OCI-M1 (cell line): ENCODE measurements at places on chromosomes 6 and 20.

DNA sequence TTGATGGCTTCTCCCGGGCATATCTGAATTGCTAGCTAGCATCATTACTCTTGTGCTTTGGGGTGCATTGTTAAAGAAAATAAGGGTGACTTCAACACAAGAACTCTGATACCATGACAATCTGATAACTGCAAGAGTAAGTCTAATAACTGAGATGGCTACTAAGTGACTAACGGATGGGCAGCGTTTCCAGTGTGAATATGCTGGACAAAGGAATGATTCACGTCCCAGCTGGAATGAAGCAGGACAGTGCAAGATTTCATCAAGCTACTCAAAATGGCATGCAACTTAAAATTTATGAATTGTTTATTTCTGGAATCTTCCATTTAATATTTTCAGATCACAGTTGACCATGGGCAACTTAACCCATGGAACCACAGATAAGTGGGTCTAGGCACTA, 31.7 kb downstream of the MOXD1 start:
- DNase-seq = no peak

GRCh38 chr6:169898788-169899480, 147.5 kb downstream of the ERMARD start:
- no peak for DNase-seq

DNA sequence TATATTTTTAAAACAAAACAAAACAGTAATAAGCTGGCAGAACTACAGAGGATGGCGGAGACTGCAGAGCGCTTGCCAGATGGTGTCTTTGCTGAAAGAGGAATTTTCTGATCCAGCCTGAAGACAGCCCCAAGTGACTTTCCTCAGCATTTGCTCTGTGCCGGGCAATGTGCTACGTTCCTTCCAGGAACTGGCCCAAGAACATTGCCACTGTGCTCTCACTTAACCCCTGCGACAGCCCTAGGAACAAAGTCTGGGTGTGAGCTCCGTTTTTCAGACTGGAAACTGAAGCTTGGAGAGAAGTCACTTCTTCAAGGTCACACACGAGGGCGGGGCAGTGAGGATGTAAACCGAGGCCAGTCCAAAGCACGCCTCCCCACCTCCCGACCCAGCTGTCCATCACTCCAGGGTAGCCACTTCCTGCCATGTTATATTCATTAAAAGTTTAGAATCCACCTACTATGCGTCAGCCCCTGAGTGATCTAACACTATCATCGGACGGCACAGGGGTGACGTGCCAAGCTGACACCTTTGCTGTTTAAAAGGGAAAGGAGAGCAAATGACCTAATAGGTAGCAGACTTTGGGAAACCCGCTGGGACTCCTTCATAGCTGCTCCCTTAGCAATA, 22.3 kb upstream of the BMP7 start:
- no peak for DNase-seq

DNA sequence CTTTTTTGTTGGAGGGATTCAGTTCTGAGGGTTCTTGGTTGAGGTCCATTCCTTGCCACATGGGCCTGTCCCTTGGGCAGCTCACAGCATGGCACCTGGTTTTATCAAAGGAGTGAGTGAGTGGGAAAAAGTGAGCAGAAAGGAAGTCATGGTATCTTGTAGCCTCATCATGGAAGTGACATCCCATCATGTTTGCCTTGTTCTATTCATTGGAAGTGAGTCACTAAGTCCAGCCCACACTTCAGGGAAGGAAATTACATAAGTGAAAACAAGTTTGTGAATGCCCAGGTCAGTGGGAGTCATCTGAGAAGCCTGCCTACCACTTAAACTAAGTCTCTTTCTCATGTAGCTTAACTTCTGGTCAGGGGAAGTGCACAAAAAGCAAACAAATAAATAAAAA, 32.8 kb upstream of the ZNFX1 start:
- no peak for DNase-seq

GRCh38 chr6:40671694-40672050, 84.5 kb upstream of the LRFN2 start:
- DNase-seq = no peak

GRCh38 chr20:62511300-62511914, 35.6 kb upstream of the GATA5 start:
- no peak for DNase-seq

DNA sequence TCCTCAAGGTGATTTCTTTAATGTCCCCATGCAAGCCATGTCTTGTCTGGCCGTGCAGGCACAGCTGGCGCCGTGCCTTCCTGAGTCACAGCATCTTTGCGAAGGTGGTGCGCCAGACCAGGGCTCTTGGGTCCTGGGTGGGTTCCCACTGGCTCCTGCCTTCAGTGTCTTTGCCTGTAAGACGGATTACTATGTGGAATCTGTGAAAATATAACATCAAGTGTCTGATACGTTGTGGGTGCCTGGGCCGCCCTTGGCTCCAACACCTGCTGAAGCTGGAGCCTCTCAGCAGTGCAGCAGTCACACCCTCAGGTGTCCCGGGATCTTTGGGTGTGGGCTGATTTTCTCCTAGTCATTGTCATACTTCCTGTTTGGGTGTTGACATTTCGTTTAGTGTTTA, 3.2 kb downstream of the OSBPL2 start:
- no peak for DNase-seq

GRCh38 chr6:112016320-112016719, 37.6 kb upstream of the CCN6 start:
- no peak for DNase-seq

GRCh38 chr6:121855521-121855920, 420.1 kb downstream of the GJA1 start:
- DNase-seq = no peak

DNA sequence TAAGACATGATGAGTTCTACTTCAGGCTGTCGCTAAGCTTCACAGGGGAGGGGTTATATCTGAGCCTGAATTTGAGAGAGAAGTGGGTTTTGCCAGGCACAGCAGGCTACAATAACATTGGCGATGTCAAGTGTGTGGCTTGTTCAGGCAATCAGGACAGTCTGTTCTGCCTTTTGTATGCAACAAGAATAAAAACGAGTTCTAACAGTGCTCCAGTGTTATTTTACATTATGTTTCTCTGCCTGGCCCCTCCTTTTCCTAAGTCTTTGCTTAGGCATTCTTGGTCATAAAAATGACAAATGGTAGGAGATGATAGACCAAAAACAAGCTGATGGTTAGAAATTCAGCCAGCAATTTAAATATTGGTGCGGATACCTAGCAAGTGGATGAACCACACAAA, 26.8 kb downstream of the PAQR8 start:
- DNase-seq = no peak

GRCh38 chr20:1397710-1398109, 4.9 kb upstream of the FKBP1A start:
- peak; percentile 31 for DNase-seq

DNA sequence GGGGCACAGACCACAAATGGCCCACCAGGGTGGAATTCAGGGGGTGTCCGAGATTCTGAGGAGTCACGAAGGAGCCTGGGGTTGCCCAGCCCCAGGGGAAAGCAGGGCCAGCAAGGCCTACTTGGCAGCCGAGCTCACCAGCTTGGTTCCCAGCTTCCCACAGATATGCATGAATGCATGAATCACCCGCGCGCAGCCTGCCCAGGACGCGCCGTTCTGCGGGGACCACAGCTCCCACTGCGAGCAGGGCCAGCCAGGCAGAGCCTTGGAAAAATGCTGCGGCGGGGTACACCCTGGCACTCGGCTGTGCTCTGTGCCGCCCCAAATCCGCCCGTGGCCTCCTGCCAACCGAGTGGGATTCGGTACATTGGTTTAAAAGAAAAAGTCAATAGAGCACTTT, 211.0 kb downstream of the NFATC2 start:
- DNase-seq = no peak

DNA sequence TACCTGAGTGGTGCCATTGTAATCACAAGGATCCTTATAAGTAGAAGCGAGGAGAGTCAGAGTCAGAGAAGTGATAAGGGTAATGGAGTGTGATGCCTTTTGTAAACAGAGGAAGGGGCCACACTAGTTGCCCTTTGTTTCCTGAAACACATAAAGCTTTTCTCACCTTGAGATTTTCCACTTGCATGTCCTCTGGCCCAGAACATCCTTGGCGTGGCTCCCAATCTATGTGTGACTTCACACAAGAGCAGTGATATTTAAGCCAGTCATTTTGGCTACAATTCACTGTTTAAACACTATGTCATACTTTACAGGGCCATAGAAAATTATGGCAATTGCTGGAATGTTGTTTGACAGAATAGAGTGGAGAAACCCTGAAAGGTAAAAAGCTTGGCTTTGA, 121.2 kb upstream of the BTN3A2 start:
- DNase-seq = no peak

DNA sequence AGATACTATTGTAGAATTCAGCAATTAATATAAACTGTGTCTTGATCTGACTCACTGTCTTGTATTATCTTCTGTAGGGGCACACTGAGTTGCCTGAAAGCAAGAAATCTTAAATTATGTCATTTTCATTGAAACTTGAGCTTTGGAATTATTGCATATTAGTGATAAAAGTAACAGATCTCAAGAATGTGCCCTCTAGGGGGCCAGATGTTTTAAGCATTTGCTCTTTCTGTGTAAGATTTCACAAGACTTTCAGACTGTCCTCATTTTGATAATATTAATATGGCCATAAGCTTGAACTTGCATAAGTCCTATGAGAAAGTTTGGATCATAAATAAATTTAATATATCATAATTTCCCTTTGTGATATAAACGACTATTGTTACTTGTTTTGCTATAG, 55.5 kb upstream of the MYO6 start:
- peak; percentile 24 for DNase-seq

DNA sequence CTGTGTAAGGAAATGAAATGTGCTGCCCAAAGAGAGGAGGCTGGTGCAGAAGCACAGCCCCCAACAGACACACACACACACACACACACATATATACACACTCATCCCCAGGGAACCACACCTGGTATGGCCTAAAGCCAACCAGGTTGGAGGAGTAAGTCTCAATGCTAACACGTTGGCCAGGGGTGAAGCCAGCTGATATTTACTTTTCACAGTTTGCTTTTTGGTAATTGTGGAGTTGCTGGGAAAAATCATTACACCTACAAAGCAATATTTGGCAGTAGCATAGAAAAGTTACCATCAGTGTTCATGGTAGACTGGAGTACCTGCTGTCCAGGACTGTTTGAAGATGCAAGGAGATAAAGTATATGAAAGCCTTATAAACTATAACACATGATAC, 50.3 kb upstream of the NAA20 start:
- DNase-seq = no peak

GRCh38 chr20:45515147-45515913, at the start of gene SPINT3:
SPINT3 (minus strand) TSS chr20:45515622; CDS start chr20:45515608, 14 bp downstream.
- no peak for DNase-seq

DNA sequence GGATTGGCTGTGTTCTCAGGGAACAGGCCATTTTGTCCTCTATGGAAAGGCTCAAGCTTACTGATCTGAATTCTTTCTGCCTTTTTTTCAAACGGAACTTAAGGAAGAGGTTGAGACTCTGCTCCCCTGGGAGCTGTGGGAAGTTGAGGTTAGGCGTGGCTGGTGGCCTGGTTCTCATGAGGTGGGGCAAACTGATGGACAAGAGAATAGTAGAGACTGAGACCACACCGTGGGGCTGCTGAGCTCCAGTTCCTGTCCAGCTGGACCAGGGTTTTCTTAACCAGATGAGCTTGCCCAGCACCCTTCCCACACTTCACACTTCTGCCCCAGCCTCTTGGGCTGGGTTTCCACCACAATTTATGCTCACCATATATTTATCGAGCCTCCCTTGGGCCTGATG, 6.1 kb downstream of the AP5S1 start:
- DNase-seq = no peak
